Cardiac muscle cell (in vitro differentiated cells and primary cell): ENCODE measurements at places on chromosomes 11 and 22.

DNA sequence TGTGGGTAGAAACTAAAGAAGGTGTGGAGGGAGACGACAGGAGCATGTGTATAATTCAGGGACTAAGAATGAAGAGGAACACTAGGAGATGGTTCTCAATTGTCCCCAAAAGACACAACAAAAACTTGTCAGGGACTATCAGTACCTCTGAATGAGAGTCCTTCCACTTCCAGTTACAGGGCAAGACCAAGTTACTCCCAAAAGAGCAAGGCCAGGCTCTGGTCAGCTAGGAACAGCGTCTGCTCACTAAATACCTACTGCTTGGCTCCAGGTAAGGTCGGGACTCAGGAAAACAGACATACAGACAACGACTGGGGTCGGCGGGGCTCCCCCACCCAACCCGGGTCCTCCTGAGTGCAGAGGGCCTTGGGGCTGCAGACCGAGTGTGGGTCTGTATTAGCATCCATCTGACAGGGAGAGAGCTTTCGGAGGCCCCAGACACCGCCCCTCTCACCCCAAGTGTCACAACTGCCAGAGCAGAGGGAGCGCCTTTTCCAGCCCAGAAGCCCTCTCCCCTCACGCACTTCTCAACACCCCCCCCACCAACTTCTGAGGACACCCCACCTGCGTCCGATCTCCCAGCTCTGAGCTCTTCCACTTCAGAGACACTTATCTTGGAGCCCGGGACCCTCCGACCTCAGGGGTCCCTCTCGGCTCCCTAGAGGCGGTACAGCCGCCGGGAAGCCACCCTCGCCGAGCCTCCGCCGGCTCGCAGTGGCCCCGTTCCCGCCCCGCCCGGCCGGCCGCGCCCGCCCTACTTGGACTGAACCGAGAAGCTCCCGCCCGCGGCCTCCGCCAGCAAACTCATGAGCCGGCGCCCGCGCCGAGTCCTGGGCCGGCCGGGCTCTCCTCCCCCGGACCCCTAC lies 522 bp downstream of the RHOG start:
- DNase-seq, result no peak

GRCh38 chr11:122882189-122882856 lies at the start of gene JHY:
JHY (plus strand) TSS chr11:122882759; CDS start chr11:122885850, 3,091 bp downstream.
- DNase-seq, result no peak

DNA sequence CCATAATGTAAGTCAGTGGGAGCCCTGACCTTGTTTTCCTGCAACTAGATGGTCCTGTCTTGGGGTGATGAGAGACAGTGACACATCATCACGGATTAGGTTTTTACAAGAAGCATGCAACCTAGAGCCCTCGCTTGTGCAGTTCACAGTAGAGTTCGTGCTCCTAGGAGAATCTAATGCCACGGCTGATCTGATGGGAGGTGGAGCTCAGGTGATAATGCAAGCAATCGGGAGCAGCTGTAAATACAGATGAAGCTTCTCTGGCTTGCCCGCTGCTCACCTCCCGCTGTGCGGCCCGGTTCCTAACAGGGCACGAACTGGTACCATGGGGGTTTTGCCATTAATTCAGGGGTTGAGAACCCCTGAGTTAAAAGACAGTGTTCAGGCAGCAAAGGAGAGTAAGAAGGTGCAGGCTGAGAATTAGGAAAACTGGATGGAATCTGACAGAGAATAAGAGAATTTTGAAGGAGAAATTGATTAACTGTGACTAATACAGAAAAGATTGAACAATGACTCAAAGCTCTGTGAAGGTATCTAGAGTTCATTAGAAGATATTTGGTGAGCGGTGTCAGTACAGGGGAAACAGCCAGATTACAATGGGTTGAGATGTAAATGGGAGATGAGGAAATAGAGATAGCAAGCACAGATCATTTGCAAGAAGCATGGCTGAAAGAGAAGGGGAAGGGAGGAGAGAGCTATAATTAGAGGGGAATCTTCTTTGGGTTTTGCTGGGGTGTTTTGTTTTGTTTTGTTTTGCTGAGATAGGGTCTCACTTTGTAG lies 21.0 kb downstream of the WEE1 start:
- DNase-seq, result no peak

DNA sequence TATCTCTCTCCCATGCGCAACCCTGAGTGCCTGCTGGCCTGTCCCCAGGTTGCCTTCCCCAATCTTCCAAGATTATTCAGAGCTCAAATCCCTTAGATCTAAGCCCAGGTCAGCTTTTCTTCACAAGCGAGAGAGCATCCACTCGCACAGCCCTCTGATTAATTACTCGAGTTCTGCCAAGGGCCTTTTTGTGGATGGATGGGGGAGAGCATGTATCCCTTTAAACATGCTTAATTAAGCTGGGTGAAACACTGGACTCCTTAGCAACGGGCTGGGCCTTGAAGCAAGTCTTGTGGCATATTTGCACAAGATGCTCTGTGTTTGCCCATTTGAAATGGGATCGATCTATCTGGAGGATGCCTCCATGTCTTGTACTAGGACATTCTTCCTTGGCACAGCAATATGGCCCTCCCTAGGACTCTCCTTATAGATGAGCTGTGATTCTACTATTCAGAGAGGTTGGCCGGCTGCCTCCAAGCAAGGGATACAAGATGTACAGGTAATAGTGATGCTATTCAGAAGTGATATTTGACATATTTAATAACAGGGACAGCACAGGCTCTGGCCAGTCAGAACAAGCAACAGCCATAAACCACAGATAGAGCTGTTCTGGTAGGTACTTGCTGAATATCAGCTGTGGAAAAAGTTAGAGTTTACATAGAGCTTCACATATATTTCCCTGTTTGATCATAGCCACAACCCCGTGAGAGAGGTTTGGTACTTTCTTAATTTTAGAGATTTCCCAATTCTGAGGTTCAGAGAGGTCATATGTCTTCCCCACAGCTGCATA lies 125.6 kb downstream of the CSNK2A3 start:
- no peak for DNase-seq

- no peak for DNase-seq
Measured at GRCh38 chr22:39959640-39960447, at the start of gene TMA7B. TMA7B (plus strand) TSS chr22:39960397; CDS start chr22:39964375, 3,978 bp downstream.

DNA sequence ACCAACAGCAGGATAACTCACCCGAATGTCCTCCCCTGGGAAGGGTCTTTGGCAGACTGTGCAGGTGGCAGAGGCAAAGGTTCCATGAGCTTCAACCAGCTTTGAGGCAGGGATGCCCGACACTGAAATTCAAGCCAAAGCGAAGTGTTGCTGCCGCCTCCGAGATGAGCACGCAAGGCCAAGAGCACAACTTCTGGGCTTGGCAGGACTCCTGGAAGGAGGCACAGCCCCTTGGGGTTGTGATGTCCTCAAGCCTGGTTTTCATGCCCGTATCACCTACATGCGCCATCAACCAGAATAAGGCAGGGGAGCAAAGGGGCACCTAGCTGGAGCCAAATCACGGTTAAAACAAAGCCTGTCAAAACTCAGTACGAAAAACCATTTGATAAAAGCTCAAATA lies 5.7 kb downstream of the SIRT3 start:
- no peak for DNase-seq

DNA sequence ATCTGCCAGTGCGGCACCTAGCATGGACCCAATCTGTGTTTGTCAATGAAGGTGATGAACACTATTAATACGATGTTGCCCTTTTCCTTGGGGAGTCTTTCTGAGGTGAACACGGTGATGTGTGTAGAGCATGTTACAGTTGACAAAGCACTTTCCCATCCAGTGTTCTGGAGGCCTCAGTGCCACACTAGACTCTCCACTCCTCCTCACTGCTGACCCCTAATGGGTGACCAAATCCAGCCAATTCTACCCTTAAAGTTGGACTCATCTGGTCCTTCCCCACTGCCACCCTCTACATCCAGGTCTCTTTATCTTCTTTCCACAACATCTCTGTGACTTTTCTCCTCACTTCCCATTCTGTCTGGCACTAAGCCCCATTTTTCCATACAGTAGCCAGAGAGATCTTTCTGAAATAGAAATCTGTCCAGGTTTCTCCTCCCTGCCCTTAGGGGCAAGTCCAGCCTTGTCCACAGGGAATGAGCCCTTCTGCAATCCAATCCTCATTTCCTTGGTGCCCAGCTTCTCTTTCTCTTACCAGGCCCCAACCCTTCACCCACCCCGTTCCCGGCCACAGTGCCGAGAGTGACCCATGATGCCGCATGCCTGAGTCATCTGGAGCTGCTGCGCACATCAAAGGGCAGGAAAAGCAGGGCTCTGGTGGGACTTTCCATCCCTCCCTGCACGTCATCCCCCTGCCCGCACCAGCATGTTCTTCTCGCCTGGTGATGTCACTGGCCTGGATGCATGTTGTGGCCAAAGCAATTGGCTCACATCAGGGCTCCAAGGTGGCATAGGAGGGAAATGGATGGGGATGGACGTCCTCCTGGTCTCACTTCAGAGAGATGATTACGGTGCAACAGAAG lies 64.2 kb downstream of the RASSF10 start:
- no peak for DNase-seq

DNA sequence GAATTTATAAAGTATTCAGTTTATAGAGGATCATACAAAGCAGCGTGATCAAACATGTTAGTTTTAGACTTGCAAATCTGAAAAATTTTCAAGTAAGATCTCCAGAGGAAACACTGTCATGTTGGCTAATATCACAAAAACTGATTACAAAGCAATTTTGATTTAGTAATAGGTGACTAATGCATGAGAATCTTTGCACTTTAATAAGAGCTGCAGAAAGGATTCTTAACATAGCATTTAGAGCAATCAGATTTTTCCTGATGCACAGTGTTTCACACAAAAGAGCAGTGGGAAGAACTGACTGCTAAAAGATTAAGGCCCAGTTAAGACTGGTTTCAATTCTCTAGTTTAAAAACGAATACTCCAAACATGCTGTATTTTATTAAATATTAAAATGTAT lies 321.2 kb downstream of the GUCY1A2 start:
- DNase-seq, result no peak
